ENCODE measurements at places on chromosomes 1 and 21.

- no peak for DNase-seq
These were observed 32.2 kb upstream of the H6PD start for GRCh38 chr1:9202240-9202870.

DNA sequence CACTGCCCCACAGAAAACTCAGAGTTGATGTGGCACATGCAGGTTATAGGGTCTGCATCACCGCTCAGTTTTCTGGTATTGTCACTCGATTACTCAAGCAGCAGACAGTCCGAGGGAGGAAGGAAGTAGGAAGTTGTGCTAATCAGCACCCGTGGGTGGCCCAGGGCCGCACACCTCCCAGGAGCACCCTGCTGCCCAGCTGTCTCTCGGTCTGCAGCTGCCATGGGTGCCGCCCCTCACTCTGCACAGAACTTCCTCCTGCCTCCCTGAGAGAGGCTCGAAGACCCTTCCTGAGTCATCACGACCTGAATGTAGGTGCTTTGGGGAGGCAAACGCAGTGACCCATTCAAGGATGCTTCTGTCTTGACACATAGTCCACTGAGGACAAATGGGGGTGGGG lies 4.2 kb upstream of the TFF3 start:
- no peak for DNase-seq

- DNase-seq: no peak
These were observed 742 bp downstream of the POLR3GL start for GRCh38 chr1:145965119-145965744.

- DNase-seq: no peak
These were observed 322.0 kb downstream of the CAMTA1 start for GRCh38 chr1:7107109-7107830.

DNA sequence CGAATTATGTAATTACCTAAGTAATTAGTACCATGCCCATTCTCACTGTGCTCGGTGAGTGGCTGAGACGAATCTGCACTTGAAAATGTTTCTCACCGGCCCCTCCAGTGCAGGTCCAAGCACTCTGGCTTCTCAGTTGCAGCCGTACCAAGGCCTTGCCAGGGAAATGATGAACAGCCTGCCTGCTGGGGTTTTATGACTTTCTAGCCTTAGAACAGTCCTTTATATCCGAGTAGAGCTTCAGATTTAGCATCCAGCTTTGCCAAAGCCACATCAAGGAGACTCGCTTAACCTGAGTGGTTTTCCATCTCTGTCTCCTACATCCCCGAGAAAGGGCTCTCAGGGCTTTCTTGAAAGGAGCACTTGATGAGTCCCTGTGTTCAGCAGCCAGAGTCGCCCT lies 83.4 kb downstream of the GREM2 start:
- no peak for DNase-seq

GRCh38 chr21:36909901-36910561 lies 56.4 kb downstream of the HLCS start:
- no peak for DNase-seq

GRCh38 chr1:167273027-167273800 lies 52.5 kb downstream of the POU2F1 start:
- no peak for DNase-seq

Data from omental fat pad (tissue), 4 donors.